ENCODE measurements at places on chromosomes 3 and 15. TPM values are rescaled to one million over a fixed set of nuclear protein-coding genes. Genes with fewer than 3 reads are reported as not detected.

Gene ECE2
- total RNA-seq, result not detected

Gene CFAP100
- total RNA-seq, result not detected

Gene PYGO1
- 1.8 TPM for total RNA-seq

Gene PLIN1
- total RNA-seq, result 1.0 TPM

Gene ISLR
- total RNA-seq, result not detected

DNA sequence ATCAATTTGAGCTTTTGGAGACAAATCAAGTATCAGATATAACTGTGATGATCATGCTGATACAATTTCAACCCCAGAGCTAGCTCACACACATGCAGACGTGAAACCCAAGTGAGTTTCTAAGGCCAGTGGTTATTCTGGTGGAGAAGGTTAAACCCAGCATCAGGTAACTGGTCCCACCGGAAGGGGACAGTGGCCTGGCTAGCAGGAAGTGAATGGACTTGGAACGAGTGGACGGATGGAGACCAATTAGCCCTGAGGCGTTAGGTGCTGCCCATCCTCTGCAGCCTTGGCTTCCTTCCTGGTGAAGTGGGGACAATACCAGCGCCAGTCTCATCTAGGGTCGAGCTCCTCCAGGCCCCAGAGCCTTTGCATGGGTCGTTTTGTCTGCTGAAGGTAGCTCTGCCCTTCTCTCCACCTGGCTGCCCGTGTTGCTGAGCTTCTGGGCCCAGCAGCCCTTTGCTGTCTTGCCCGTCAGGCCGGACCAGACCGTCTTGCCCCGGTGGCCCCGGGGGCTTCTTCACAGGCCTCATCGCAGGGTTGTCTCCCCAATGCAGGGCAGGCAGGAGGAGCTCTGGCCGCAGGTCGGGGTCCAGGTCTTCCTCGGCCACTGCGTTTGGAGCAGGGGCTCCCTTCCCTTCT lies 915 bp upstream of the KCTD6 start:
- H3K4me3 ChIP-seq, result peak overlapping the region; percentile 63
- no peak overlapping the region for H3K27ac ChIP-seq
- no peaks in the 10 kb centered on the region for H3K36me3 ChIP-seq
- peaks cover 43% of the 10 kb centered on the region for H3K4me1 ChIP-seq
- no peak for DNase-seq
- no peaks in the 10 kb centered on the region for H3K27me3 ChIP-seq

- peaks cover 43% of the 10 kb centered on the region for H3K4me1 ChIP-seq
- DNase-seq, result no peak
- H3K27me3 ChIP-seq, result no peaks in the 10 kb centered on the region
- no peak overlapping the region for H3K27ac ChIP-seq
- no peak overlapping the region for H3K4me3 ChIP-seq
Measured at GRCh38 chr3:100098784-100099070, 15.6 kb downstream of the FILIP1L start.

GRCh38 chr3:47715928-47716327 lies 65.8 kb downstream of the SMARCC1 start:
- no peak overlapping the region for H3K4me3 ChIP-seq
- peaks cover 43% of the 10 kb centered on the region for H3K36me3 ChIP-seq
- no peak overlapping the region for H3K27ac ChIP-seq
- peak; percentile 88 for DNase-seq
- no peaks in the 10 kb centered on the region for H3K27me3 ChIP-seq

DNA sequence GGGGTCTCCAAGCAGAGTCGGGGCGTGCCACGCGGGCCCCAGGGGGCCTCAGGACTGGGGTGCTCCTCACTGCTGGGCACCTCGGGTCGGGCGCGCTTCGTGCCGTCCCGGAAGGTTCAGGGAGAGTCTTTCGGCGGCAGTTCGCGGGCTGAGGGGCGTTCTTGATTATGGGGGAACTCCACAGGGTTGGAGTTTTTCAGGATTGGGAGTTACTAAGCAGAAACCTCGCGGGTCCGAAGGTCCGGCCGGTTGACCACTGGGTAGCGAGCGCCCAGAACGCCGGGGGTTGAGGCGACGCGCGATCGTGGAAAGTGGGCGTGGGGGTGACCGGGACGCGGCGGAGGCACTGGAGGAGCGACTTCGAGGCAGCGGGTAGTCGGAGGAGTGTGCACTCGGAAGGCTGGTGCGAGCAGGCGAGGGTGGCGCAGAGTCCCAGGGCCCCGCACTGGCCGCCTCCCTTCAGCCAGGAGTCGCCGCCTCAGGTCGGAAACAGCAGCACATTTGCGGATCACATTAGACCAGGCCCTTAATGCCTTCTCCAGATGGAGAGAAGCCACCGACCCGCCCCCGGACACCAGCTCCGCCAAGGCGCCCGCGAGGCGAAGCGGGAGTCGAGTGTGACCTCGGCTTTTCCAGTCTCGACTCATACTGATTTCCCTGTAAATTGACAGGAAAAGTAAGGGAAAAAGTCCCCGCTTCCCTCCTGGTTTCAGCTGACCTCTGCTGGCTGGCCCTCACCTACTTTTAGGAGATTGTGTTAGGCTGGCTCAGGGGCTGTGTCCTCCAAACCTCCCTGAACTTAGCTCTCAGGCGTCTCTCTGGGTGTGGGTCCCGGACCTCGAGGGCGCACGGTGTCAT lies 685 bp downstream of the ADAMTSL3 start:
- no peaks in the 10 kb centered on the region for H3K36me3 ChIP-seq
- peaks cover 45% of the 10 kb centered on the region for H3K4me1 ChIP-seq
- no peaks in the 10 kb centered on the region for H3K27me3 ChIP-seq
- DNase-seq, result peak; percentile 12
- H3K27ac ChIP-seq, result no peak overlapping the region

DNA sequence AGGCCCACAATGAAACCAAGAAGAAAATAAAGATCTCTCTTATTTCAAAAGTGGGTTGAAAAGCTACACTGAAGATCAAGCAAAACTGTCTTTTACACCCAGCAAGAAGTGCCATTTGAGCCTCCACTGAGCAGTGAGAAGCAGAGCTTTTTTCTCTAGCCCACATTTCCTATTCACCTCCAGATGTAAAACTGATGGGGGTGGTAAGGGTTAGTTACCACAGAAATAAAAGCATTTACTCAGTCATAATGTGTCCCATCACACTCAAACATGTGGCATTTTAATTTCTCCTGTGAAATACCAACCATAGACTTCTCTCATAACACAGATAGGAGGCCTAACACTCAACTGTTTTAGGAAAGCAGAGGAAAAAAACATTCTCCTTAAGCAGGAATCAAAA lies 21.0 kb downstream of the IFT57 start:
- DNase-seq, result no peak
- H3K27me3 ChIP-seq, result no peaks in the 10 kb centered on the region
- peaks cover 5% of the 10 kb centered on the region for H3K36me3 ChIP-seq
- no peak overlapping the region for H3K27ac ChIP-seq

GRCh38 chr15:71779073-71779797 lies 31.1 kb upstream of the NR2E3 start:
- DNase-seq, result no peak
- H3K36me3 ChIP-seq, result no peaks in the 10 kb centered on the region
- peaks cover 34% of the 10 kb centered on the region for H3K4me1 ChIP-seq
- H3K27ac ChIP-seq, result peak overlapping the region; percentile 61

GRCh38 chr3:190369668-190370295 lies 18.2 kb upstream of the CLDN16 start:
- no peaks in the 10 kb centered on the region for H3K27me3 ChIP-seq
- no peak overlapping the region for H3K27ac ChIP-seq
- peak; percentile 37 for DNase-seq
- peaks cover 36% of the 10 kb centered on the region for H3K4me1 ChIP-seq
- H3K4me3 ChIP-seq, result no peak overlapping the region
- no peaks in the 10 kb centered on the region for H3K36me3 ChIP-seq

DNA sequence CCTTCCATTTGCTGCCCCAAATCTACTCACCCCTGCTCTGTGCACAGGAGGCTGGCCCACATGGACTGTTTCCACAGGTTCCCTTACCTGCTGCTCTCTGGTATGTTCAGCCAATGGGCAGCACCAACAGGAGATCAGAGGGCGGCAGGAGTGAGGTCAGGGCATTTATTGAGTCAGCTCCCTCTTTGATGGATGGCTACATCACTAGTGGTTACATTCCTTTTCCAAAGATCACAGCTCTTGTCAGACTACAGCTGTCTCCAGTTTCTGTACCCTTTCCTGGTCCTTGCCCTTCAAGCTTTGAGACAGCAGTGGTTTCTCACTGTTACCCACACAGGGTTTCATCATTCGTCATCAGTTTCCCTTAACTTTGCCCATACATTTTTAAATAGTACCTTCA lies 325.1 kb downstream of the SUCLG2 start:
- no peak overlapping the region for H3K27ac ChIP-seq
- H3K4me3 ChIP-seq, result no peak overlapping the region
- H3K27me3 ChIP-seq, result no peaks in the 10 kb centered on the region
- DNase-seq, result no peak

DNA sequence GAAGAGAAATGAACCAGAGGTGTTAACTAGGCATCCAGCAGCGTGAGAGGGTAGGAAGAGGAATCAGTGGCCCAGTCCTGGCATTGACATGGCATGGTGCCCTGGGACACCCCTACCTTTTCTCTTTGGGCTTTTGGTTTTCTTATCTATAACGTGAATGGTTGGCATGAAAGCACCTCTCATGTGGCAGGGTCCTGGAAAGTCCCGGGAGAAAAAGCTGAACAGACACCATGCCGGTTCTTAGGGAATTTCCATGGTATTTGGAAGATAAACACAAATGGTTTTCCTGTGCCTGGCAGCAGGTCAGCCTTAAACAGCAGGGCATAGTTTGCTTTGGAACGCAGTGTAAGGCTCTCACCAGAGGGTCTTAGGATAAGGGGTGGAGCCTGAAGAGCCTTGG lies 15.4 kb downstream of the ARNT2 start:
- H3K36me3 ChIP-seq, result no peaks in the 10 kb centered on the region
- H3K4me1 ChIP-seq, result peaks cover 14% of the 10 kb centered on the region
- DNase-seq, result peak; percentile 1
- H3K27me3 ChIP-seq, result peaks cover 6% of the 10 kb centered on the region
- H3K4me3 ChIP-seq, result no peak overlapping the region

GRCh38 chr3:12321015-12321414 lies 32.1 kb downstream of the PPARG start:
- no peak overlapping the region for H3K4me3 ChIP-seq
- peaks cover 64% of the 10 kb centered on the region for H3K36me3 ChIP-seq
- peaks cover 22% of the 10 kb centered on the region for H3K4me1 ChIP-seq
- no peak overlapping the region for H3K27ac ChIP-seq
- no peaks in the 10 kb centered on the region for H3K27me3 ChIP-seq
- DNase-seq, result no peak

- no peaks in the 10 kb centered on the region for H3K27me3 ChIP-seq
- no peak for DNase-seq
- peaks cover 25% of the 10 kb centered on the region for H3K4me1 ChIP-seq
- no peak overlapping the region for H3K27ac ChIP-seq
- no peak overlapping the region for H3K4me3 ChIP-seq
Measured at GRCh38 chr15:38224486-38224885, 28.1 kb upstream of the SPRED1 start.
